ENCODE measurements at places on chromosomes 7 and 10.

GRCh38 chr7:66043681-66044497 is 31.7 kb upstream of the ASL start:
- DNase-seq, result no peak

- DNase-seq, result no peak
These were observed 63.0 kb downstream of the VOPP1 start for GRCh38 chr7:55509322-55509721.

DNA sequence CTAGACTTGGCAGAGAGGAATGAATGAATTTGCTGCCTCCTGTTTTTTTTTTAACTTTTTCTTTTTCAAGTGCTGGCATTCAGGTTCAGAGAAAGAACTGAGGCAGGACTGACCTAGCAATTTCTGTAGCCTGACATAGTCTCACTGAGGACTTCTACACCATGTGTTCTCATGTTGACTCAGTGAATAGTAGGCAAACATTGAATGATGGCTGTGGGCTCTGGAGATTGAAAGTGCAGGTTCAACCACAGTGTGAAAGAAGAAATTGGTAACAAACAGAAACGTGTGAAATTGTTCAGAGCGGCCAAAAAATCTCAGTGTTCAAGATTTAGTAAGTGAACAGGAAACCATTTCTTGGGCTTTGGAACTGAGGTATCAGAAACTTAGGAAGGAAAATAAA is 322.4 kb upstream of the GHITM start:
- DNase-seq, result no peak

- DNase-seq, result no peak
These were observed 63.0 kb downstream of the HDAC9 start for GRCh38 chr7:18558503-18558902.

GRCh38 chr10:126080291-126080825 is 184.0 kb downstream of the FANK1 start:
- no peak for DNase-seq

DNA sequence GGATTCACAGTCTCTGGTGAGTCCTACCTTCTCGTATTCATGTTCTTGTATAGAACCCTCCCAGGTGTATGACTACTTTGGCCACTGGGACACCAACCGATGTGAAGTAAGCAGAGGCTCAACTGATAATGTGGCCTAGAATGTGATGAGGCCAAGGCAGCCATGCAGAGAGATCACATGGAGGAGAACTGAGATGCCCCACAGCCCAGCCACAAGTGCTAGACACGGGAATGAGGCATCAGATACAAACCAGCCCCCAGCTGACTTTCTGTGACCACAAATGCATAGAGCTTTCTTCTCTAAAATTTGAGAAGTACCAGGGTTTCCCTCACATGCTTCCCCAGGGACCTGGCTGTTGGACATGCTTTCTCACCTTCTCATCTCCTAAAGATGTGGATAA is 375.7 kb downstream of the CCSER2 start:
- no peak for DNase-seq

DNA sequence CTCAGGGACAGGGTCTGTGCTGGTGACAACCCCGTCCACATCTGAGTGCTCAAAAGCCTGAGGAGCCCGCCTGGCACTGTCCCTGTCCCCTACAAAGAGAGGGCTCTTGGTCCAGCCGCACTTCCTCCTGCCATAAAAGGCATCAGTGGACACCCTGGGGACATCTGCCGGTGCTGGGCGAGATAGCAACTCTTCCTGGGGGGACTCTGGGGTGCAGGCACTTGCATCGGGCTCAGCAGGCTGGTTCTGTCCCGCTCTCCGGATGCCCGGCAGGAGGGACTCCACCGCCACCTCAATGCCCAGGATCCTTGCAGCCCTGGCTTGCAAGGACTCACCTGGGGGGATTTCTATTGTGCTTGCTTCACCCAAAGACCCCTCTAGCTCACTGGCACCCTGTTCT is 32.8 kb downstream of the JCAD start:
- no peak for DNase-seq

DNA sequence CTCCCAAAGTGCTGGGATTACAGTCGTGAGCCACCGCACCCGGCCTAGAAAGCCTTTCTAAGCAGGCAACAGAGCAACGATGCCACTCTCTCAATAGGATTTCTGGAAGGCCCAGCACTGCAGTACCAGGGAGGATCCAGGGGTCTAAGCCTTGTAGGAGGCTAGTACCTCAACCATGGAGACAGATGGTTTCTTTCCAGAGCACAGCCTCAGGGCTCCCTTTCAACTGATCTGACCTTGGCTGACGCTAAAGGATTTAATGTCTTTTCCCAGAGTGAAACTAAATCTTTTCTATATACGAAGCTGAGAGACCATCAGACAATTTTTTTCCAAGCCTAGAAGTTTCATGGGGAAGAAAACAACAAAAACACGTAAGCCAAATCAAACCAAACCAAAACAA is 78.0 kb downstream of the WDR11 start:
- DNase-seq, result no peak

DNA sequence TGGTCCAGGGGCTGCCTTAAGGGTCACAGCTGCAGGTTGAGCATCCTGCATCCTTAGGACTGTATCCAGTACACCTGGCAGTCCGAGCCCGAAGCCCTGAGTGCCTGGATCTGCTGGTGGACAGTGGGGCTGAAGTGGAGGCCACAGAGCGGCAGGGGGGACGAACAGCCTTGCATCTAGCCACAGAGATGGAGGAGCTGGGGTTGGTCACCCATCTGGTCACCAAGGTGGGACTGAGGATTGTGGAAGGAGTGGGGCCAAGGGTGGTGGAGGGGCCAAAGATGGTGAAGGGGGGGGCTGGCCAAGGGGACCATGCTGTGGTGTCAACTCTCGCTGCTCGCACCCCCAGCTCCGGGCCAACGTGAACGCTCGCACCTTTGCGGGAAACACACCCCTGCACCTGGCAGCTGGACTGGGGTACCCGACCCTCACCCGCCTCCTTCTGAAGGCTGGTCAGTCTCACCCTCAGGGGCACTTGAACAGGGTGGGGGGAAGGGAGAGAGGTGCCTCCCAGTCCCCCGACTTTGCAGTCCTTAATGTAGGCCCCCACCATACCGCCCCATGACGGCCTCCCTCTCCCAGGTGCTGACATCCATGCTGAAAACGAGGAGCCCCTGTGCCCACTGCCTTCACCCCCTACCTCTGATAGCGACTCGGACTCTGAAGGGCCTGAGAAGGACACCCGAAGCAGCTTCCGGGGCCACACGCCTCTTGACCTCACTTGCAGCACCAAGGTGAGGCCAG is 5.3 kb downstream of the NFKB2 start:
- no peak for DNase-seq

DNA sequence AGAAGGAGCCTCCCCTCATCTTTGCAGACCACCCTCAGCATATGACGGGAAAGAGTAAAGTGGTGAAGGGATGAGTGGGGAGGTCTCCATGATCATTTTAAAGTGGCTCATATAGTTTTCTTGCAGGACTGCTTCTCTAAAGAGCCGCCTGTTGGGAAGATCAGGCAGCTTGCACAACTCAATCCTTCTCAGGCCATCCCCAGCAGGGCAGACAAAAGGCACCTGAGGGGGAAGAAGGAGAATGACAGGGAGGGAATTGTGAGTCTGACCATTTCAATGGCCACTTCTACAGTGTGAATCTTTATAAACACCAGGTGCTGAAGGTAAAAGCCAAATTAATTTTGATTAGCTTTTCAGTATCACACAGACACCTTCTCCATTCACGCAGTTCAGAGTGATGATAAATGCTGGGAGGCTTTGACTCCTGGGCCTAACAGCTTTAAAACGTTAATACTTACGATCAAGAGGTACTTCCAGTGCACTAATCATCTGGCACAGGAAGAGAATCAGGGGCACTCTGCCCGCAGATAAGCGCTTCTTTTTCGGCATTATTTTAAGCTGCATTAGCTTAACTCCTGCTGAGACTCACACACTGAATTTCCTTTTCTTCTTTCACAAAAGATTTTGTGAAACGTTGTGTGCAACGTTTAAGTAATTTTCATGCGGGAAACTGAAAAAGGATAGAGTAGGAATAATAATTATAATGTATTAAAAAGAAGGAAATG is 109.5 kb upstream of the LAMB4 start:
- no peak for DNase-seq

Measured in activated CD8-positive, alpha-beta memory T cell treated with anti-CD3 and anti-CD28 coated beads for 1 hour (primary cell).